ENCODE measurements at places on chromosomes 7 and 10. TPM values are rescaled to one million over a fixed set of nuclear protein-coding genes. Genes with fewer than 3 reads are reported as not detected.

FAM237B gene
- total RNA-seq = not detected

GHRHR gene
- total RNA-seq = not detected

GRID1 gene
- not detected for total RNA-seq

- no peak for DNase-seq
These were observed 4.2 kb downstream of the PMPCB start for GRCh38 chr7:103301441-103301840.

SFXN2 gene
- total RNA-seq = 32.0 TPM

DNA sequence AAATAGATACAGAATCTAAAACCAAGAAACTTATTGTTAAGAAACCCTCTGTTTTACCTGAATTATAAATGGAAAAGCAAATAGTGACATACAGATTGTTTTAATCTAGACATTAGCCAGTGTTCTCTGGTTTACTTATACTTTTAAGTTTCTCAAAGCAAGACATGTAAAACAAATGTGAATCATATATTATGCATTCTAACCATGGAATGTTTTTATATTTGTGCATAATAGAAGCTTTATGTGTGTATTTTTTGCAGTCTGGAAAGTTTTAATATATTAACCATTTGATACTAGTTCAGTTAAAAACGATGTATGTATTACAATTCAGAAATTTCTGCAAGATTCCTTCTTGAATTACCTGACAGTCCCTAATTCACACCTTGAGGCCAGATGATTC, 150.6 kb upstream of the TMEM72 start:
- no peak for DNase-seq

DNA sequence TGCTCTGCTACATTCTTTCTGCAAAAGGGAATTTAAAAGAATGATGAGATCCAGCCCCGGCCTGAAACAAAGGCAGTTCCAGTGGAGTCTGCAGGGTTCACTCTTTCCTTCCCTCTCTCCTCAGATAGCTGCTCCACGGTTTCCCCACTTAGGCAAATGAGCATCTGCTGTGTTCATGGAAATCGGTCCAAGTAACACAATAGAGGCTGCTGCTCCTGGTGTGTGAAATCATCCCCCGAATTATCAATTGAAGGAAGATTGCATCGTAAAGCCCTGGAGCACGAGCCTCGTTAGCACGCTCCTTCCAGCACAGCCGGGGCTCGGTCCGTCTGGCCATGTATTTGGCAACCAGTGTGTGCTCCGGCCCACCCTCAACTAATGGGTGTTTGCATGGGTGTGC, 108.3 kb upstream of the DPP6 start:
- DNase-seq = no peak

GRCh38 chr7:34074421-34074820, 169.1 kb downstream of the BMPER start:
- DNase-seq = no peak

- no peak for DNase-seq
These were observed 399.7 kb downstream of the REEP3 start for GRCh38 chr10:63920926-63921325.

CHN2 gene
- 1.8 TPM for total RNA-seq

DNA sequence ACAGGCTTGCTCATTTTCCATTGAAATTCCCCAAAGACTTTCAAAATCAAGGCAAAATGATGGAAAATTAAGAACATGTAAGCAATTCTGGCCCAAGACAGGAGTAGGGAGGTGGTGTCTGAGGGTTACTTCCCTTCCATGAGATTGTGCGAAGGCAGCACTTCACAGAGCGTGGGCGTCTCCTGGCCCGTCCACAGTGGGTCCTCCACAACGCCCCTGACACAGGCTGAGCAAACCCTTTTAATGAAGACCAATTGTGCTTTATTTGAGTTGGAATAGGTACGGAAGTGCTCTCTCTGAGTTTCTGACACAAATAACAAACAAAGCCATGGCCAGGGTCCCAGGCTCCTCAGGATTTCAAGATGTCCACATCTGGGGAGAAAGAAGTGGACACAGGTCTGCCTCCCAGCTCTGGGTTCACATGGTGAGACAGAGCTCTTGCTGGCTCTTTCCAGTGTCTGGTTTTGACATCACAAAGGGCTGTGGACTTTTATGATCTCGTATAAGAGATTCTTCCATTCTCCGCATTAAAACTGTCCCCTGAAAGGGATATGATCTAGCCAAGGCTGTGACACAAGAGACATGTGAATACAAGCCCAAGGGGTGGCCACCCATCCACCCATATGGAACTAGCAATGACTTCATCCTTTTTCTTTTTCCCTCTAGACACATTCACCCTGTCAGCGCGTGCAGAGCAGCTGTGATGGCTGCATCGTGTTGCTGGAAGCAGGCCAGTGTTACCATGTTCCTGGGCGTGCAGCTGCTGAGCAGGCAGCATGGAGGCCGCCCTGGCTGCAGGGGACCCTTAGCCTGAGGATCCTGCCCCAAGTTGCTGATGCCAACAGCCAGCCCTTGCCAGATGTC, 145.6 kb downstream of the ADAM12 start:
- no peak for DNase-seq

- no peak for DNase-seq
These were observed 37.3 kb upstream of the ADAM12 start for GRCh38 chr10:126425489-126426065.

All from naive thymus-derived CD4-positive, alpha-beta T cell (primary cell).